Thoracic aorta (tissue), 2 donors: ENCODE measurements at places on chromosomes 1 and 21.
A peak's percentile ranks its signal among the peaks of the same experiment; 100 is the strongest.

DNA sequence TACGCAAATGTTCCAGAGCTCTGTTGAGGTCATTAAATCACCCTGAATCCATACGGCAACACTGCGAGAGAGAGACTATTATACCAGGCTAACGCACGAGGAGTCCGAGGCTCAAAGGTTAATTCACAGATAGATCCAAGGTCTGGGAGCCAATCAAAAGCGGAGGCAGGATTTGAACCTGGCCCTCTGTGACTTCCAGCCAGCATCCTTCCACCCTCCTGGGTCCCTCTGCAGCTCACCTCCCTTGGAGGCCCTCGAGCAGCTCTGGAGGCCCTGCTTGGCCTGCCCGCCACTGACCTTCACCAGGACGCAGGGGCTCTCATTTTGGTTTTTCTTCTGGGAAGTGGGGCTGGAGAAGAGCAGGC lies 42.1 kb downstream of the KIAA1614 start:
- DNase-seq: no peak

- DNase-seq: no peak
Observed at GRCh38 chr1:22380024-22380785, 71.4 kb upstream of the ZBTB40 start.

GRCh38 chr1:2258122-2258681 lies 30.1 kb downstream of the SKI start:
- DNase-seq: no peak

GRCh38 chr1:158117854-158118704 lies 62.6 kb upstream of the CD1D start:
- DNase-seq: no peak

DNA sequence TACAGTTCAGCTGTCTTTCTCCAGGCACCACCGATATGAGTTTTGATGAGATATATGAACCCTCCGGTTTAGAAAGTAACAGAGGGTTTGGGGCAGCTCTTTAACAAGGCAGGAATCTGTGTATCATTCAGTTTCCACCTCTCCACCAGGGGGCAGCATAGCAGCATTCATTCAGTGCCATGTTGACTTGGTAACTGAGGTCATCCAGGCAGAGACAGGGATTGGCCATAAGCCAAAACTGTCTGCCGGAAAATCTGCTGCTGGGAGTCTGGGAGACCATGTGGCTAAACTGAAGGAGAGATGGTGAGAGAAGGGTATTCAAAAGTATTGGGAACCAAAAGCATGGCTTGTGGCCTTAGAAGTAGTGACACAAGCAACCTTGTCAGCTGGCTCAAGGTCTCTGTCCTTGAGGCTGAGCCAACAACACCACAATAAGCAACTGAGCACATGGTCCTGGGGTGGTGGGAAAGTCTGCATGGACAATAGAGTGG lies 98.5 kb downstream of the LMX1A start:
- DNase-seq: peak; percentile 9

- DNase-seq: no peak
Observed at GRCh38 chr1:40404670-40405462, 31.3 kb downstream of the SMAP2 start.

DNA sequence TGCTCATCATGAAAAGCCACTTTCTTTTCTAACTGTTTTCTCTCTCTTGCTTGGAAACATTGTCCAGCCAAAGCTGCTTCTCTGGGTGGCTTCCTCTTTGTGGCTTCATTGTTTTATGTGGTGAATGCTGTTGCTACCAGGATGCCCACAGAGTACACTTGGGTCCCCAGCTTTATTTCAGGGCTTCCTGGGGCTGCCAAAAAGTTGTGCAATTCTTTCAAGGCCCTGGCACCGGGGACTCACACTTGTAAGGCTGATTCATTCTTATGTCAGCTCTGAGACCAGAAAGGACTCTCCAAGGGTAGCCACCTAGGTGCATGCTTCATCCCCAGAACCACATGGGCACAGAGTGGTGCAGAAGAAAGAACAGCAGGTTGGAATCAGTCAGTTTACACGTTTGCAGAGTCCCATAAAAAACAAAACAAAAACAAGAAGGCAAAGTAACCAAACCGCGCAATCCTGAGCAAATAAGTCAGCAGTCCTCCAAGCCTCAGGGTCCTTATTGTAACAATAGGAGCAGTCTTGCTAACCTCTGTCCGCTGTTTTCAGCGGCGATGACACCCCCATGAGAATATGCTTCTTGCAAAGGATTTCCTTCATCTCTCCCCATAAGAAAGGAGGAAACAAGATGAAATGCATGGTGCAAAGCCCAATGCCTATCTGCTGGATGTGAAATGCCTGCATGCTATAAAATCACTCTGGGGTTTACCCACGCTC lies 89.9 kb upstream of the SSX2IP start:
- DNase-seq: no peak

DNA sequence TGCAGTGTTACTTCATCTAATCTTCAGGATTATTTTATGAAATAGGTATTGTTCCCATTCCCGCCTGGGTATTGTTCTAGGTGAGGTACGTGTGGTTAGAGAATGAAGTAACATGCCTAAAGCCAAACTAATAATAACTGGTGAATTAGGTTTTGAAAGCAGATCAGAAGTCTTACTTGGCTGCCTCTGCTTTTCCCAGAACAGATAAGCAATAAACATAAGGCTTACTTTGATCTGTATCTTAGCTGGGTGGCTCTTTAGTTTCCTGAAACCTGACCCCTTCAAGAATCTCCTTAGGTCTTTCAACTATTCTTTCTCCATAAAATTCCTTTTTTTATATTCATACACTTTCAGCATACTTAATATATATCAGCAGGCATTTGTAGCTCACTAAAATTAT lies 65.3 kb downstream of the VAV3 start:
- DNase-seq: no peak

- no peak for DNase-seq
Observed at GRCh38 chr1:95953015-95953414, 719.0 kb downstream of the RWDD3 start.

DNA sequence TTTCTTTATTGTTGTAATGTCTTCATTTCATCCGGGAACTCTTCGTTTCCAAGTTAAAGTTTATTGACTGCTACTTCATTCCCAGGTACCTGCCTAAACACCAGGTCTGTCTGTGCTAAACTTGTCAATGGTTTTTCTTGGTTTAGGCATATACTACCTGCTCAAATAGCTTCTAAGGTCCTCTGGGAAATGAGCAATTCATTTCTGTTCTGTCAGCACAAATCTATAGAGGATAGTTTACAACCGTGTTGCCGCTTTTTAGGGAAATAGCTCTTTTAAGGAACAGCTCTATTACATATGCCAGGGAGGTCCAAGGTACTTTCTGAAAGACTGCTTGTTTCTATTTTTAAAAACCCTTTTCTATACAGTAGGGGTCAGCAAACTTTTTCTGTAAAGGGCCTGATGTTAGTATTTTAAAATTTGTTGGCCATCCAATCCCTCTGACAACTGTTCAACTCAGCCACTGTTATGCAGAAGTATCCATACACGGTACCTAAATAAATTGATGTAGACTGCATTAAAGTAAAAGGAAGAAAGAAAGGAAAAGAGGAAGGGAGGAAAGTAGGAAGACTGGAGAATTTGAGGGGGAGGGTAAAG lies 222.7 kb upstream of the PTBP2 start:
- no peak for DNase-seq

DNA sequence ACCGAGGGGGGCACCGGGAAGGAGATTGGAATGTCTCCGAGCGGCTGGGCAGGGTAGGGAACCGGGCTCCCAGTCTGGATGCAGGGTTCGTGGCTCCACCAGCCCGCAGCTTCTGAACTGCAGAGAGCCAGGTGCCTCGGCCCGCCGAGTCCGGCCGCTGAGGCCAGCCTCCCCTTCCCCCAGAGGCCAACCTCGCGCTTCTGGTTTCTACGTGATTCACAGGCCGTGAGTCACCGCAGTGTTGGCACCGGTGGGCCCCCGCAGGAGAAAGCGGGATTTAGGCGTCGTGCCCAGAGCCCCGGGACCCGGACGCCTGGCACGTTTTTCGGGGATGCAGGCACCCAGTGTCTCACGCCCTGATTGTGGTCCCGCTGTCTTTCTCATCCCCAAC lies 458 bp downstream of the CRABP2 start:
- peak; percentile 58 for DNase-seq
